H4 (cell line): ENCODE measurements at places on chromosomes 5 and 9. TPM values are rescaled to one million over a fixed set of nuclear protein-coding genes. Genes with fewer than 3 reads are reported as not detected.

DNA sequence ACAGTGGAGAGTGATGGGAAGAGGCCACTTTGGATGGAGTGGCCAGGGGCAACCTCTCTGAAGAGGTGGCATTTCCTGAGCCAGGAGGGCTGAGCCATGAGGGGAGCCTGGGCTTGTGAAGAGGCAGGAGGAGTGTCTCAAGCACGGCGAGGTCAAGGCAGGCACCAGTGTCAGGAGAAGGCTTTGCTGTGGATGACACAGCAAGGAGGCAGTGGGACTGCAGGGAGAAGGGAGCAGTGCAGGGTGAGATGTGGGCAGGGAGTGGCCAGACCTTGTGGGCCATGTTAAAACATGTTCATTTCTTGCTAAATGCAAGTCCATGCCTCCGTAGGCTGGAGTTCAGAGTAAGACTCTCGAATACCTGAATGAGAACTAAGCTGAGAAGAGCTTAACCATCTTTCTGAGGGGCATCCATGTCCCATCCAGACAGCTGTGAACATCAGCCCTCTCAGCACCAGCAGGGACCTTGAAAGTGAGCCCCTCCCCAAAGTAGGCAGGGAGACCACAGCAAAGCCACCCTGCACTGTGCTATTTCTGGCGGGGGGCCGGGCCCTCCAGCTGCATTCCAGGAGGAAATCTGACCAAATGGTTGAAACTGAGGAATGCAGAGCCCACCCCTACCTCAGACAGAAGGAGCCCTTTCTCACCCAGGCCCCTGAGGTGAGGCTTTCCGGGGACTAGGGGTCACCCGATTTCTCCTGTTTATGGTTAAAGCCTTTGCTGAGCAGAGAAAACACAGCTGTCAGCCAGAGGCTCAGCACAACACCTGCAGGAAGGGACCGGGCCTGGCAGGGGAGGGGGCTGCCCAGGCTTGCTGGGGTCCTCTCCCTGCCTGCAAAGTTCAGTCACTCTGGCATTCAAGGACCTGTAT lies 16.1 kb upstream of the ARSI start:
- no peak for DNase-seq

Gene PCDHGA3
- total RNA-seq = 10.3 and 11.5 TPM in 2 replicates

DNA sequence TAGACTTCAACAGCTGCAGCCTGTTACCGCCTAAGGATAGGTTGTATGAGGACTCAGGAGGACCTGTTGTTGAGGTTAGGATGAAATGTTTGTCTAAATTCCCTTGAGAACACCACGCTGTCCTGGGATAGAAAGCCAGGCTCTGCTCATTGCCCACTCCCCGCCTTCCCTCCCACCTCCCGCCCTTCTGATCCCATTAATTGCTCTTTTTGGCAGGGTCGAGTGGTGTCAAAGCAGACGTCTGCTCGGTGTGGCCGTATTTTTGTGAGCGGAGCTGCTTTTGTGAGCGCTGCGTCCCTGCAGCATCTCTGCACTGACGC lies 62.3 kb downstream of the SPATA31C2 start:
- DNase-seq = no peak

DNA sequence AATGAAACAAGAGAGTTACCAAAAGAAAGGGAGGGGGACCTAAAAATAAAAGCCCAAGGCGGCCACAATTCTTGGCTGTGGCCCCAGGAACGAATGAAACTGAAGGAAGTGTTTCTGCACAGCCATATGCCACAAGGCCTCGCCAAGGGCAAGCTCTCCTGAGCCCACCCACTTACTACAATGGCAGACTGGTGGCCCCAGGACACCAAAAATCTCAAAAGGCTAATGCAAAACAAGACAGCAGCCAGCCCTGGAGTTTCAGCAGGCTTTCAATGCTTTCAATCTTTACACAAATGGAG lies 4.0 kb downstream of the CAMSAP1 start:
- DNase-seq = no peak

DNA sequence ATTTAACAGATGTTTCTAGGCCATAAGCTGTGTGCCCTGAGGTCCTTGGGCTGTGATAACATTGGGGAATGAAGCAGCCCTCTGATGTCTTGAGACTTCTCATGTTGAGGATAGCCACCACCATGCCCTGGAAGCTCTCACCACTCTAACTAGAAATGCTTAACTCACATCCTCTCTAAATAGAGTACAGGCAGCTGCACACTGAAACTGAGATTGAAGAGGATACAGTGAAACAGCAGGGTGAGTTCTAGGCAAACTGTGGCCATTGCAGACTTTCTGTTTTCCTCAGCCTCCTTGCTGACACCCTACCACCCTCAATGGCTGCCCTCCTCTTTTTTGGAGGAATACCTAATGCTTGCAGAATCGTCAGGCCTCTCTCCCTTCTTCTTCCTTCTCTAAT lies 22.4 kb downstream of the UTP15 start:
- no peak for DNase-seq

DNA sequence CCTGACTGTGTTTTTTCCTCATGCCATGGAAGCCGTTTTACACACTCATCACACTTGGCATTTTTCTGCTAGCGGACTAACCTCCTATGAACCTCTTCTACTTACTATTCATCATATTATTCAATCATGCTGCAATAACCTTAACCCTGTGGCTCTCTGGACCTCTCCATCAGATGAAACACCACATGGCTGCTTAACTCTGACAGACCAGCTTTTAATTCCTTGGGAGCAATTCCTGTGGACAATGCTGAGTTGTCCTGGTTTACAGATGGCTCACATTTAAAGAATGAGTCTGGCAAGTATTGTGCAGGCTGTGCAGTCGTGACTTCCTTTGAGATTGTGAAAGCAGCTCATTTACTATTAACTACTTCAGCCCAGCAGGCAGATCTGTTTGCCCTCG lies 9.0 kb downstream of the OR1J1 start:
- no peak for DNase-seq

- DNase-seq = no peak
Observed at GRCh38 chr9:109017061-109017460, 3.8 kb upstream of the CTNNAL1 start.

DNA sequence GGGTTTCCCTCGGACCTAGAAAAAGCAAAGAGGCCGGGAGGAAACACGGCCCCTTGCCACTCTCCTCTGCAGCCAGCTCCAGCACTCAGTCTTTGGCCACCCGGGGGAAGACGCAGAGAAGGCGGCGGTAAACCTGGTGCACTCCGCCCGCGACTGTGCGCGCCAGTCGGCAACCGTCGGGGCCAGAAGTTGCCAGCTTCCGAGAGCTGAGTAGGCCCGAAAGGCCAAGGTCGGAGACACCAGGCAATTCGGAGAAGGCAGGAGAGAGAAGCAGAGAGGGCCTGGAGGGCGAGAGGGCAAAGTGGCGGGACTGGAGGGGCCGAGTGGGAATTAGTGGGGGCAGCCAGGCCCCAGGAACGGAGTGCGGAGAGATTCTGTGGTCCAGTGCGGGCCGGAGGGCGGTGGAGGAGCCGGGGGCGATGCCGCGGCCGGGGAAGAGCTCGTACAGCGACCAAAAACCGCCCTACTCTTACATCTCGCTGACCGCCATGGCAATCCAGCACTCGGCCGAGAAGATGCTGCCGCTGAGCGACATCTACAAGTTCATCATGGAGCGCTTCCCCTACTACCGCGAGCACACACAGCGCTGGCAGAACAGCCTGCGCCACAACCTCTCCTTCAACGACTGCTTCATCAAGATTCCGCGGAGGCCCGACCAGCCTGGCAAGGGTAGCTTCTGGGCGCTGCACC lies at the start of gene FOXB2:
Gene FOXB2, plus strand, starts transcription at position 420 of the 690 bp plus-strand sequence. Its CDS starts 0 bp downstream, at position 420.
- no peak for DNase-seq

Gene LRRC70
- 0.04 TPM in 1 of 2 replicates, not detected in the other for total RNA-seq

DNA sequence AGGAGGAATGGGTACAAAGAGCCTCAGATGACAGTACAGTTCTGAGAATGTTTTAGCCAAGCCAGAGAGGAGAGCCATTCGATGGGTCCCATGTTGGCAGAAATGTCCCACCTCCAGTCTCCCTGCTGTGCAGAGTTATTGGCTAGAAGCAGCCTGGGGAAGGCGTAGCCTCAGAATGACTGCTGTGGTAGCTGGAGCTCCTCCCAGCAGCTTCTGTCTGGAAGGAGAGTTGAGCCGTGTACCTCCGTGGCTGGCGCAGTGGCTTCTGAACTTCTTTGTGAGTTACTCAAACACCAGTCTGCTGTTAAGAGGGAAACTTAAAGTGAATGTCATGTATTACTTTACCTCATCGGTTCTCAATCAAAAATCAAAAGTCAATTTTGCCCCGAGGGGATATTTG lies 193.3 kb upstream of the SNX2 start:
- no peak for DNase-seq

GRCh38 chr5:37355161-37355560 lies 15.7 kb downstream of the NUP155 start:
- DNase-seq = no peak
